ENCODE measurements at places on chromosomes 16 and 17.

- no peak for DNase-seq
Measured at GRCh38 chr16:88356727-88357199, 26.0 kb upstream of the ZNF469 start.

DNA sequence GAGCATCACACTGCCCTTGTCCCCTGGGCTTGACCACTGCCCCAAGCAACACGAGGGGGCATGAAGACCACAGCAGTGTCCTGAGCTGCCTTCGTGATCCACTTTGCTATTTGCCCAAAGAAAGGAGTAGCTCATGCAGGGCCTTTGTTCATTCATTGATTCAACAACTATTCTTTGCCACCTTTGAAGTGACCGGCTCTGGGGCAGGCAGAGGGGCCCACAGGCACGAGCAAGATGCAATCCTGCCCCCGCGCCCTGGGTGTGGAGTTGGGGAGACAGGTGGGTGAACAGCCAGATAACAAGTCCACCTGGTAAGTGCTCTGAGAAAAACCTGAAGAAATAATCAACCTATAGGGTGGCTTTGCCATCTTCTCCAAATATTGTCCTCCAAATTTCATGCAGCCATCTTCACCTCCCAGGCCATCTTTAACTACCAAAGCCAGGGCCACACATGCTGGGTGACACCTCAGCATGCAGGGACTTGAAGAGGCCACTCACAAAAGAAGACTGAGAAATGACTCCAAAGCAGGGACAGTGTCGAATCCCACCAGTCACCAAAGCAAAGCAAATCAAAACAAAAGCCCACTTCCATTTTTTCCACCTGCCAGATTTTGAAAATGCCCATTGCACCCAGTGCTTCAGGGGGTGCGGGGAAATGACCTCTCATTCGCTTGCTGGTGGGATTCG, 18.2 kb upstream of the RBFOX3 start:
- no peak for DNase-seq

DNA sequence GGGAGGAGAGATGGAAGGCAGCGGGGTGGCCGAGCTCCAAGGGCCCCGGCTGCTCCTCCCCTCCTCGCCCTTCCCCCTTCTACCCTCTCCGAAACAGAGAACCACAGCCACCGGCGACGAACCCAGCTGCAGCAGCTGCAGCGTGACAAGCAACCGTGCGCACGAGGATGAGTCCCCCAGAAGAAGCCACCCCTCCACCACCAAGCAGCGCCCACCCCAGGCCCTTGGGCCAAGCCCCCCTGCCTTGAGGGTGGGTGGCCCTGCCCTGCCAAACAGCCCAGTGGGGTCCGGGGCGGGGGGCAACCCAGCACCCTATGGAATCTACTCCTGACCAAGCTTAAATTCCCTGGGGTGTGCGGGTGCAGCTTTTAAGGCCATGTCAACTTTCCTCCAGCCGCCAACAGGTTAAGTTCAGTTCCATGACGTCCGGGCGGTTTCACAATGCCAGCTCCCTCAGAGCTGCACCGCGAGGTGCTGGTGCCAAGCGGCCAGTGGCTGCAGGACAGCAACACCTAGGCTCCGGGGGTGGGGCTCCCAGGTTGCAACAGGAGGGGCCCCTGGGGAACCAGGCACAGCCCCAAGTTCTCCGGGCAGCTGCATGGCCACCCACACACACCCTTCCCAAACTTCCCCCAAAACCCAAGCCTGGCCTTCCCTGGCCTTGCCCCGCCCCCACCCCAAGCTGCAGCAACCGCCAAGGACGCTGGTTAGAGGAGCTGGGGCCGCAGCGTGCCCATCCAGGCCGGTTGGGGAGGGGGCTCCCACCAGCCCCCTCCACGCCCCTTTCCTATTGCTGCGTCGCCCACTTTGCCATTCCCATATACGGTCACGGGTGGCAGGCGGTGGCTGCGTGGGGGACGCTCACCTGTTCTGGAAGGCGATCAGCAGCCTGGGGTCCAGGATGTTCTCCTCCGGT, 2.0 kb downstream of the CBX4 start:
- no peak for DNase-seq

- no peak for DNase-seq
Measured at GRCh38 chr16:53864819-53865493, 161.0 kb downstream of the FTO start.

- DNase-seq: no peak
Measured at GRCh38 chr16:73565263-73565662, 517.3 kb upstream of the ZFHX3 start.

DNA sequence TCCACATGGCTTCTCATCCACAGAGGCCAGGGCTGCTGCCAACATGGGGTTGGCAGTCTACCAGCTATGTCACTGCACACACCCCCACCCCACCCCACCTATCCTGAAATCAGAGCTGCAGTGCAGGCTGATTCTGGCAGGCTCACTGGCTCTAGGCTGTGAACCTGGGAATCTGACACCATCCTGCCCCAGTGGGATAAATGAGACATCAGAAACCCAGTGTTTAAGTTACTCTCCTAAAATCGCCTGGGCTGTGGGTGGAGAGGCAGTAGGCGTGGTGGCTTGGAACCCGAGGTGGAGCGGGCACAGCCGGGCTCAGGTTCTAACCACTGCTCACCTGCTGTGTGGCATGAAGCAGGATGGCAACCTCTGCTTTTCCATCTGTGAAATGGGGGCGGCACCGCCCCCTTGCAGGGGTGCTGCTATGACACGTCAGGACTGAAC, 5.6 kb downstream of the SLC38A8 start:
- DNase-seq: no peak

- no peak for DNase-seq
Measured at GRCh38 chr17:28597606-28598383, 1.0 kb downstream of the SPAG5 start.

DNA sequence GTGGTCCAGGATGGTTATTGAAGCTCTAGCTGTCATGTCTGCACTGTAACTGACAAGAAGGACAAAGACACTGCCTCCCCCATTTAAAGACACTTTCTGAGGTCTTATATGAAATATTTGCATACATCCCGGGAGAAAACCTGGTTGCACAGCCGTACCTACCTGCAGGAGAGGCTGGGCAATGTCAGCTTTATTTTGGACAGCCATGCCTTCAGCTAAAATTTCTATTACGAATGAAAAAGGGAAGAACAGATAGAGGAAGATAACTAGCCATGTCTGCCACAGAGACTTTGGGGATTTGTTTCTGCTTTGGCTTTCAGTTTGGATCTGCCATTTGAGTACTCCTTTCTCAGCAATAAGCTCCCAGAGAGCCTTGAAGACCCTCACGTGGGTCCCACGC, 19.0 kb downstream of the SLC7A6 start:
- DNase-seq: no peak

- DNase-seq: peak; percentile 66
Measured at GRCh38 chr16:89357055-89357816, 133.1 kb downstream of the ANKRD11 start.

DNA sequence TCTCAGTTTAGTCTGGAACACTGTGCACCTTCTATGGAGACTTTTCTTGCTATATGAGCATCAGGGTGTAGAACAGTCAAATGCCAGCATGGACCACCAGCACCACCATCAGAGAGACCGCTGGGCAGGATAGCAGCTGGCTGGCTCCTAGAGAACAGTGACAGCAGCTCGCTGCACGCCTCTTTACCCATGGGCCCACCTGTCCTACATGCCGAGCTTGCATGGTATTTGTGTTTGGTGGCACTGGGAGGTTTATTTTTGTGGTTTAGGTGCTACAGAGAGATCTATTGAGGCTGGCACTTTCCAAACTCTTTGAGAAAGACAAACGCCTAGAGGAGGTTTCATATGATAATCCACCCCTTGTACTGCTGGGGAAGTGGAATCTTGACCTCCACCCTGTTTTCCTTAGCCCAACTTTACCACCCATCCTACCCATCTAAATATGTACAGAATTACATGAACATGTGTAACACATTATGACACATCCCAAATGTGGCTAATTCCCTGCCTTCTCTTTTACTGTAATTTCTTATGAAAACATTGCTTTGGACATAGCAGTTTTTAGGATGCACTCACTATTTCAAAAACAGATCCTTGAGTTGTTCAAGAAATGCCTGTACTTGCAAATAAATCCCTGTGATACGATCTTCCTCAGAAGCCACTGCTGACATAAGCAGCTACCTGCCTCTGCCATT, 46.3 kb downstream of the COG7 start:
- no peak for DNase-seq

DNA sequence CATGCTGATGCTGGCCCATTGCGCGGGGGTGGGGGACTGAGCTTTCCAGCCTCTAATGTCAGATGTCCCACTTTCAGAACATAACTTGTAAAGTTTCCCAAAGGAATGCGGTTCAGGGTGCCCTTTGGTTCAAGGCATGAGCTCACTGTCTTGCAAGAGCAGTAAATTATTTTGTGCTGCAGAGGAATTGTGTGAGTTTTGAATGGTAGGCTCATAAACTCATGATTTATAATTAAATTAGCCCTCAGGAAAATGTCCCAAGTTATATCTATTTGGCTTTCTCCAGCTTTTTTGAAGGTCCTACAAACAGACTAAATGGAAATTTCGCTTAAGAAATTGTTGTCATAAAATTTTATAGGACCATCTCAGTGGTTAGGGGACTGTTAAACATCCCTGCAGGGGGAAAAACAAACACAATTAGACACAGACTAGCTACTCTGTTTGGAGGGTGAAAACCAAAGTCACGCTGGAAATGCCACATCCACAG, 321.8 kb downstream of the HS3ST3B1 start:
- DNase-seq: no peak

GRCh38 chr17:20074489-20074888, 65.3 kb downstream of the SPECC1 start:
- DNase-seq: no peak

- peak; percentile 42 for DNase-seq
Measured at GRCh38 chr16:27318392-27319256, 4.8 kb downstream of the IL4R start.

DNA sequence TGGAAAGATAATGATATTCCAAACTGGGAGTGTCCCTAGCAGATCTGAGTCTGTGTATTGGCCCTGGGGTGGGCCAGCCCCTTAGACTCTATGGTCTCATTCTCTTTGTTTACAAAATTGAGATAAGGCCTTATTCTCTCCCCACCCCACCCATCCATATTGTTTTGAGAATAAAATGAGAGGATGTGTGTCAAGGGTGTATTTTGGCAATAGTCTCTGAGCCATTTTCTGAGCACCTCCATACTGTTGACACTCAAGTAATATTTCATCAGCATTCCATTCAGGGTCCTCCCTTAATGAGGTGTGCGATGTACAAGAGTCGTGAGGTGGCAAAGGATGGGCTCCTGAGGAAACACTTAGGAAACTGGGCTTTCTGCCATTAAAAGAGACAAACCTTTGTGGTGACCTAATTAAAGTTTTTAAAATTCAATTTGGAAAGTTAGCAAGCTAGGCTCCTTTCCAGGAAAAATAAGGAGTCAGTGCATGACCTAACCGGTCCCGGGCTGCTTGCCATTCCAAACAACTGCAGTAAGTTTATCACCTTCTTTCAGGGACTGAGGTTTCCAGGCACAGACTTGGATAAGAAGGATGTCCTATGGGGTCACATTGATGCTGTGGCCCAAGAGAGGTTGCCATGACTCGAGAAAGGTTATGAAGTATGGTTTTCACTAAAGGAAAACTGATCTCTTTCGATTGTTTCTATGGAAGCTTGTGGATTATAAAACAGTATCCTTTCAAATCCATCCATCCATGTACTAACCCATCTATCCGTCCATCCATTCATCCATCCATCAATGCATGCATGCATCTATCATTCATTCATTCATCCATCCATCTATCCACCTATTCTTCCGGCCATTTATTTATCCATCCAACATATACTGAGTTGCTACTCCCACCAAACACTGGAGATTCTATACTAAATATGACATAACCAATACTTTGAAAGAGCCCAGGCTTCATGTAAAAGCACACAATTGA, 443.3 kb downstream of the UTP18 start:
- no peak for DNase-seq

- no peak for DNase-seq
Measured at GRCh38 chr17:55294042-55294751, 29.4 kb downstream of the HLF start.

GRCh38 chr17:65656390-65657250, 95.2 kb upstream of the AXIN2 start:
- DNase-seq: no peak

- DNase-seq: no peak
Measured at GRCh38 chr17:68013385-68013784, 17.1 kb upstream of the C17orf58 start.

- peak; percentile 48 for DNase-seq
Measured at GRCh38 chr16:50666658-50667496, 14.2 kb downstream of the SNX20 start.

GRCh38 chr17:50354198-50354597, 8.3 kb downstream of the XYLT2 start:
- DNase-seq: no peak

DNA sequence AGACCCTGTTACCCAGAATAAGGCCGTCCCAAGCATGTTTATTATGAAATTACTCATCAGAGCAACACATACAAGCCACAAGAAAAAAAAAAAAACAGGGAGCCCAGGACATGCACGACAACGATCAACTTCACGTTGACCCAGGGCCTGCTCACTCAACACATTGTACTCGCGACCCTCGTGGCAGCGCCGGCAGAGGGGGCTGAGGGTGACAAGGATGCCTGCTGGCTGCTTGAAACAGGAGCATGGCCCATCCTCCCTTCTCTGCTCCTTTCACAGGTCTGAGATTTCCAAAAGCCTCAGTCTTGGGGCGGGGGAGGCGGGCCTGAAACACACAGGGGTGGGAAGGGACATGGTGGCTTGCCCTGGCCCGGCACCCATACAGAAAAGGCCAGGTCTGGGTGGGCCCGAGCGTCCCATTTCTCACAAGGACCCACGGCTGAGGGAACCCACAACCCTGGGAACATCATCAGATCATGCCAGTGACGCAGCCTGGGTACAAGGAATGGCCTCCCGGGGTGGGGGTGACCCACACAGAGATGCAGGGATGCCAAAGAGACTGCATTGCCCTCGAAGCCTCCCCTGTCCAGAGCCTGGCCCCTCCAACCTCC, 21.1 kb upstream of the C16orf95 start:
- DNase-seq: no peak

DNA sequence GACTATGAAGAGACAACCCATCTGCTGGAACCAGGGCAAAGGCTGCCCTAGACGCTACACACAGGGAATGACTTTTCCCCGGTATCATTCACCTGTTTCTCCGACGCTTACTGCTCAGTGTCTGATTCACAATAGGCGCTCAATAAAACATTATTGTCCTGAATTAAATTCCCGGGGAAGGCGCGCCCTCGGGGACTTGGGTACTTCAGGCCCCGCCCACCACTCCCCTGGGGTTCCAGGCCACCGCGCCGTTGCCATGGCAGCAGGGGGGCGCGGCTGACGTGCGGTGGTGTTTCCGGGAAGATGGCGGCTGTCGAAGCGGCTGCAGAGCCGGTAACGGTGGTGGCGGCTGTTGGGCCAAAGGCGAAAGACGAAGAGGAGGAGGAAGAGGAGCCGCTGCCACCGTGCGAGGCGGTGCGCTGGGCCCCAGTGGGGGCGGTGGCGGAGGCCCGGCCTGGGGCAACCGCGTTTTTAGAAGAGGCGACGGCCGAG, at the start of gene RUNDC1:
TSS of gene RUNDC1 (plus strand) at position 292 of the 492 bp plus-strand sequence. CDS start at position 304, 12 bp downstream.
- DNase-seq: peak; percentile 83

All from stimulated activated CD8-positive, alpha-beta memory T cell treated with anti-CD3 and anti-CD28 coated beads, Interleukin-7, amount 100 ng/mL, for 4 hours (primary cell).